ENCODE measurements at places on chromosomes 1 and 21. TPM values are rescaled to one million over a fixed set of nuclear protein-coding genes. Genes with fewer than 3 reads are reported as not detected.

GRCh38 chr1:10939654-10940450 is 72.6 kb upstream of the TARDBP start:
- no peak for DNase-seq

- DNase-seq, result no peak
Observed at GRCh38 chr1:19980314-19980713, 896 bp upstream of the PLA2G2A start.

The HOOK1 gene
- 33.7 TPM for total RNA-seq

DNA sequence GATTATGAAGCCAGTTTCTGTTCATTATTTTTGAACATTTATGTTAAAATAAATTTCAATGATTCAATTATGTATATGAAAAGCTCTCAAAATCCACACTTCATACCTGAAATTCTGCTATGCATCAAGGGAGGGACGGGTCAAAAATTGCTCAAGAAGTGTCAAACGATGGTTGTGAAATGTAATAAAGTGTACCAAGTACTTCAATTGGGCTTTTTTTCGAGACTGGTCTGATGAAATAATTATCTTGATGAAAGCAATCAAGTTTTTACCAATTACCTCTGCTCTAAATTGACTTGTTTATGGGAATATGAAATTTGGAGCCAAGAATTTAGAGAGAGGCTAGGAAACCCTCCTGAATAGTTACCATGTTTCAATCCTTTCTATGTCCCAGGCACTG is 7.9 kb downstream of the OSCP1 start:
- no peak for DNase-seq

DNA sequence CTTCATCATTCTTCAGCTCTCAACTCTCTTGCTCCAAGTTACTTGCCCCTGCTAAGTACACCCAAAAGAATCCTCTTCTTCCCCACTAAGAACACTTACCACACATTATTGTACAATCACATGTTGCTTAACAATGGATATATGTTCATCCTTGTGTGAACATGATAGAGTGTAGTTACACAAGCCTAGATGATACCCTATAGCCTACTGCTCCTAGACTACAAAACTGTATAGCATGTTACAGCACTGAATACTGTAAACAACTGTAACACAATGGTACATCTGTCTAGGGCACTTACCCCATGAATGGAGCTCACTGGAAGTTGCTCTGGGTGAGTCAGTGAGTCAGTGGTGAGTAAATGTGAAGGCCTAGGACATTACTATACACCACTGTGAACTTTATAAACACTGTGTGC is 77.4 kb downstream of the RERE start:
- no peak for DNase-seq

The STYXL2 gene
- 0.33 TPM for total RNA-seq

GRCh38 chr1:2431103-2431502 is 18.7 kb upstream of the PEX10 start:
- DNase-seq, result no peak

The OTUD7B gene
- 28.1 TPM for total RNA-seq

GRCh38 chr1:5839881-5840550 is 152.2 kb downstream of the NPHP4 start:
- DNase-seq, result no peak

DNA sequence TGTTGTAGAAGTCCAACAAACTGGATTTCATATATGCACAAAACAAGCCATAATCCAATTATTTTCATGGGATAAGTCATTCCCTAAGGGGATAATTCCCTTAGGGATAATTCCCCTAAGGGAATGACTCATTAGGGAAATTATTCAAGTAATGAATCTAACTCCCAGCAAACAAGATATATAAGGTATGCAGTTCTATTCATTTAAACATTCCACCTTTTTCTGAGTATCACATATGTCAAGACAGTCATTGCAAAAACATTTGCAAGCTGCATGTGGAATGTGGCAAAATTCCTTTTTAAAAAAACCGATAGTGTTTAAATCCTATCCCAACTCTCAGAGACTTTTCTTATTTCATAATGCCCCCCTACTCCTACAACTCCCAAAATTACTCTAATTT is 131.2 kb downstream of the AKT3 start:
- no peak for DNase-seq

The LENEP gene
- total RNA-seq, result not detected

The S100A8 gene
- 13.1 TPM for total RNA-seq

GRCh38 chr1:2926447-2927055 is 94.7 kb upstream of the ACTRT2 start:
- no peak for DNase-seq

The KCNT2 gene
- total RNA-seq, result 3.0 TPM

The FABP3 gene
- total RNA-seq, result 15.0 TPM

DNA sequence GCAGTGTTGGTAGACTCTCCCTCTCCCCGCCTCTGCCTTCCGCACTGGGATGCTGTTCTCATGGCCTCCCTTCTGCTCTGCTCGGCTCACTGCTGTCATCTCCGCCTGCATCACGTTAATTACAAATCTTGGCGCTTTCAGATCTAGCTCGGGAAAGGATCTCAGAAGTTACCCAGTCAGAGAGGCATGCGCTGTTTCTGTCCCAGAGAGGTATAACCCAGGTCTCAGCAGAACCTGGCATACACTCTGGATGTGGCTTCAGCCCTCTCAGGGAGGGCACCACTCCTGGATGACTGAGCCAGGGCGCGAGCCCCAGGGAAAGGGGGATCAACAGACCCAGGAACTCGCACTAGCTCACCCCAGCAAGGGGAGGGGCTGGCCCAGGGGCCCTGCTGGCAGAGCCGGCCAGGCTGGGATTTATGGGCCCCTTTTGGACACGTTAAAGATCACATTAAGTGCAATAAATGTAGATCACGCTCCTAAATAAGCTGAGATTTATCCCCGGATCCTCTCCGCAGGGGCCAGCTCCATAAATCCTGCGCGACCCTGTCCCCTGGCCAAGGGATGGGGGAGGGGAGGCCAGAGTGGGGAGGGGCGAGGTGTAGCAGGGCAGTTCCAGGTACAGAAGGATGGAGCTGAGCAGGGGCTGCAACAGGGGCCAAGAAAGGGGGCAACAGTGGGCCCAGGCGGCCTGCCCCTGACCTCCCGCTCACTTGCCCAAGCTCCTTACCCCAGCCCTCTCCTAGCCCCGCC is 101.3 kb upstream of the ZBTB40 start:
- no peak for DNase-seq

- no peak for DNase-seq
Observed at GRCh38 chr1:63988941-63989340, 214.5 kb upstream of the UBE2U start.

DNA sequence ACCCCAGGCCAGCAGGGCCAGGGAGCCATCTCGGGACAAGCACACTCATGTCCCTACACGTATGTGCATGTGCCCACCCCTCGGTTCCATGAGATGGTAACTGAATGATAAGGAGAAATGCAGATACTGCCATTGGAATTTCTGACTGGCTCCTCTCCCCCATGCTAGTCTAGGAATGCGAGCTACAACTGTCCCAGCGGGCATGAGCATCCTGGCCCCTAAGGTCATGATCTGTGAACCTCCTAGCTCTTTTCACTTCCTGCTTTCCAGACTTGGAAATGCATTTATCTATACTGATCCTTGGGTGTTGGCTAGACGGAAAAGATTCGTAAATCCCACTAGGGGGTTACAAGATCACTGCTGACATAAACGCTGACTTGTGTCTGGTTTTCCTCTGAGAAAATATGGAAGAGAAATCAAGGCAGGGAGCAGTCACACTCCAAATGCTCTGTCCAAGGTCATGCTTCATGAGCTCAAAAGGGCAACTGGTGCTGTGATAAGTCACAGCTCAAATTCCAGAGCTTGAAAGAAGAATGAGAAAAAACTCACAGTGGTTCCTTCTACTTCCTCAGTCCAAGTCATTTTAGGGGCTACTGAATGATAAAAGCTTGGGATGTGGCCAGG is 49.8 kb downstream of the SLC45A1 start:
- no peak for DNase-seq

The MFSD2A gene
- 7.9 TPM for total RNA-seq

GRCh38 chr1:86194491-86195034 is 38.0 kb upstream of the COL24A1 start:
- no peak for DNase-seq

DNA sequence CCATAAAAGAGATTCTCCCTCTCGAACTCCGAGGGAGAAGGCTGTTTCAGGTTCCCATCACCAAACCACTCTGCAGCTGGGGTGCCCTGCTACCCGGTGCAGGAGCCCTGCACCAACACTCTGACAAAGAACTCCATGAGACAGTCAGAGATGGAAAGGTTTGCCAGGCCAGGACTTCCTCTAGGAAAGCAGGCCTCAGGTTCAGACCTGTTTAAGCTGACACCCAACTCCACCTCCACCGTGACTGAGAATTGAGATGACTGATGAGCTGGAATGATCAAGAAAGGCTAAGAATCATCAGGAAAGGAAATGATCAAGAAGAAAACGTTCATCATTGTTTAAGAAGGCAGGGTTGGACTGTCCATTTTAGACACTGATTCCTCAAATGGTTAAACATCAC is 46.2 kb upstream of the KCNE1 start:
- no peak for DNase-seq

DNA sequence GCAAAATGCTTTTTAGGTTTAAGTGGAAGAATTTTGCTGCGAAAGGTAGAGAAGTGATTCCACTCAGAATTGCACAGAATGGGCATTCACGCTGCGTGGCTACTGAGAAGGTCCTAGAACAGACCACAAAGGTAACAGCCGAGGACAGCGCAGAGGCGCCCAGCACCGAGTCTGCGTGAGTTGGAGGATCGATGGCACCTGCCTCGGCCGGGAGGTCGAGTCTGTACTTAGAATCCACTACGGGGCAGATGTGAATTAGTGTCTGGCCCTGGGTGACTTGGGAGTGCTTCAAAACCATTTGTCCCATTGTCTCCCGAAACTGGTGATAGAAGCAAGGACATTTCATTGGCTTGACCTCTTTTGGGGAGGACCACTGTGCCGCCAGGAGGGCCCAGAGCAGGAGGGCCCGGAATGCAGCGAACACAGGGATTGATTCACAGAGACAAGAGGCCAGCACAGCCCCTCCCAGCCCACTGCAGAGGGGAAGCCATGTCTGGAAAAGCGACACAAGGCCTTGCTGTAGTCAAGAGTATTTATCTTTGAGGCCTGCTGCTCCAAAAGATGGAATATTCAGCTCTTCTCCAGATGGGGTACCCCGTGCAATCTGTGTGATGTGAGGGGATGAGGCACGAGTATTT is 35.0 kb upstream of the TTC34 start:
- no peak for DNase-seq

- no peak for DNase-seq
Observed at GRCh38 chr1:18547460-18547859, 66.7 kb downstream of the KLHDC7A start.

DNA sequence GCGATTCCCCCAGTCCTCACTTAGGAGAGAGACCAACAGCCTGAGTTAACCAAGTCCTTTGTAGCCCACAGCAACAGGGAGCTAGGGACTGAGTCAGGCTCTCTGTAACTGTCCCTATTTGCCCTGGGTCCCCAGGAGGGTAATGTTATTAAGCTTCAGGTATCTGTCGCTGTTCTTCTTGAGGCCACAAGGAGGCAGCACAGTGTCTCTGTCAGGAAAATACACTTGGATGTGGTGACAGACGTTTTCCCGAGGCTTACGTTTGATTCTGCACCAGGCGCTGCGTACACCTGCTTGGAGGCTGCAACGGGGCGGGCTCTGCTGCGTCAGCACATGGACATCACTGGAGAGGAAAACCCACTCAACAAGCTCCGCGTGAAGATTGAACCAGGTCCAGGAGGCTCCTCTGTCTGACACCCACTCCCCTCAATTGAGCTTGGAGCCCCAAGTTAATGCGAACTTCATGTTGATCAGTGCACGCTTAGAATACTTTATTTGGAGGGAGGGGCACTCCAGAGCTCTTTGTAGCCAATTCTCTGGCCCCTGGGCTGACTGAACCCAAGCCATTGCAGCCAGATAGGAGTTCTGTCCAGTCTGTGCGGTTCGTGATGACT is 10.7 kb upstream of the ELF3 start:
- DNase-seq, result no peak
